Activated T-helper 1 cell treated with anti-CD3 and anti-CD28 coated beads, Interleukin-2, amount 50 U/mL, for 16 hours (primary cell): ENCODE measurements at places on chromosomes 11 and 22.

- DNase-seq = no peak
Observed at GRCh38 chr11:103325686-103326069, 216.5 kb downstream of the DYNC2H1 start.

DNA sequence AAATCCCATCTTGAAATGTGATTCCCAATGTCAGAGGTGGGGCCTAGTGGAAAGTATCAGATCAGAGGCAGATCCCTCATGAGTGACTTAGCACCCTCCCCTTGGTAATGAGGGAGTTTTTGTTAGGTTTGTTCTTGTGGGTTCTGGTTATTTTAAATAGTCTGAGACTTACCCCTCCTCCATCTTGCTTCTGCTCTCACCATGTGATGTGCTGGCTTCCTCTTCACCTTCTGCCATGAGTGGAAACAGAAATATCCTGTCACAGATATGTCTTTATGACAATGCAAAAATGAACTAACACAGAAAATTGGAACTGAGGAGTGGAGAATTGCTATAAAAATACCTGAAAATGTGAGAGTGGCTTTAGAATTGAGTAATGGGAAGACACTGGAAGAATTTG is 33.1 kb downstream of the TMEM225 start:
- DNase-seq = no peak

- no peak for DNase-seq
Observed at GRCh38 chr11:16678466-16679116, 59.9 kb upstream of the C11orf58 start.

- DNase-seq = no peak
Observed at GRCh38 chr22:36350751-36351594, 36.8 kb downstream of the MYH9 start.

DNA sequence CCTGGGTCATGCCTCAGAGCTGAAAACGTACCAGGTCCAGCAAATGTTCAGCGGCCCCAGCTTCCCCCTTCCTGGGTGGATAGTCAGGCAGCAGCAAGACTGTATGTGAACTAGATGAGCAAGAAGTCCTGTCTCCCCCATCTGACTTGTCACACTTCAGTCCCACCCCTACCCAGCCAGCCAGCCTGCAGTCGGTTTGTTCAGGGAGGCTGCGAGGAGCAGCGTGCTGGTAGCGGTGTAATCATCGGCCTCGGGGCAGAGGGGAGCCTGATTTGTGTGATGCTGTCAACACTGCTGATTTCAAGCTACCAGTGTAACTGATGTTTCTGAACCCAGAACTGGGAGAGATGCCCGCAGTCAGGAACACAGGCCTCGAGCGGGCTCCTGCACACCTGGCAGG is 9.6 kb downstream of the TMEM258 start:
- no peak for DNase-seq

GRCh38 chr11:107859459-107860239 is 1.1 kb upstream of the SLC35F2 start:
- no peak for DNase-seq

DNA sequence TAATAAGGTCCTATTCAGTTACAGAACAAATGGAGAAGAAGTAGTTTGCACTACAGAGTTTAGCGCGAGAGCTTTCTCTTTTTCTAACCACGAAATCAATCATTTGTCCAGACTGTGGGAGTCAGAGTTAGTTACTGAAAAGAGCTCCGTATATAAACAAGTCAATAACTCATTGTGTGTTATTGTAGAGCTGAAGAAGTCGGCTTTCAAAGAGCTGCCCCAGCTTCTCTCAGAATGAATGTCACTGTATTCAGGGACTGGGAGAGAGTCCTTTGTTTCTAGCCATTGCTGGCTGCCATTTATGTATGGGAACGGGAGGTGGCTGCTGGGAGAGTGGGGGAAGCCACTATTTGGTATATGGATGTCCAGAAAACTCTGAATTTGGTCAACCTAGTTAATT is 227.8 kb downstream of the DCDC1 start:
- DNase-seq = no peak

- DNase-seq = no peak
Observed at GRCh38 chr11:65698205-65698604, 13.8 kb upstream of the KAT5 start.

DNA sequence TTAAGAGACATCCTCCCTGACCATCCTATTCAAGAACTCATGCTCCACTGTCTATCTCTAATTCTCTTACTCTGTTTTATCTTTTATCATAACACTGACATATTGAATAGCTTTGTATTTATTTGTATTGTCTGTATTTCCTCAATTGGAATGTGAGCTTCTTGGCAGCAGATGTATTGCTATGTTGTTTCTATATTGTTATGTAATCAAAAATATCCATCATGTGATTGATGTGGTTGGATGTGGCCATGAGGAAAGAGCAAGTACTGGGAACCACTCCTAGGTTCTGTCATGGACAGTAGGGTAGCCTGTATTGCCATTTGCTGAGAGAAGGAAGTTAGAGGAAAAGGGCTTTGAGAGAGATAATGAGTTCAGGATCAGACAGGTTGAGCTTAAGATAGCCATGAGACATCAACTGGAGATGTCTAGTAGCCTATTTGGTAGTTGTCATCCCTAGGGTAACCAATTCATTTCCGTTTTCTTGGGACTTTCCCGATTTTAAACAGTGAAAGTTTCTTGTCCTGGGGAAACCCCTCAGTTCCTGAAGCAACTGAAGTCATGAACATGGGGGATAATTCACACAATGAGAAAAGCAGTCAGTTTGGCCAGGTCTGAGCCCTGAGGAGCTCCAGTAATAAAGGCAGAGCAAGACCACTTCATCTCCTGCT is 404.5 kb downstream of the INSC start:
- no peak for DNase-seq

GRCh38 chr22:22235558-22235957 is 9.0 kb upstream of the VPREB1 start:
- DNase-seq = peak; percentile 22

DNA sequence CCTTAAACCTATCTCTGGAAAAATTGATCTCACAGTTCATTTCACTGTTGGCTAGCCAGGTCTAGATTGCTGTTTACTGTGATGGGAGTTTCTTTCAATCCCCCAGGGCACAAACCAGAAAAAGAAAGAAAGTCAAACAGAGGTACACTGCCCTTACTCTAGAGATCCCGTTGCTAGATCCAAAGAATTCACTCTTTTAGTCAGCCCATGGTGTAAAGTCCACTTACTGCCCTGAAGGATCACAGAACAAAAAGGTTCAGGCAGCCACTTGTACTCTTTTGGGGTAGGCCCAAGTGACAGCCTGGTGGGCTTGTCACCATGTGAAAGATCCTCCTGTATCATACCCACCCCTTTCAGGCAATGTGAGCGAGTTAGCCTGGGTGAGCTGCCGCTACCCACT is 162.6 kb upstream of the CCDC179 start:
- DNase-seq = no peak

- no peak for DNase-seq
Observed at GRCh38 chr11:122100037-122100755, 15.8 kb downstream of the BLID start.

DNA sequence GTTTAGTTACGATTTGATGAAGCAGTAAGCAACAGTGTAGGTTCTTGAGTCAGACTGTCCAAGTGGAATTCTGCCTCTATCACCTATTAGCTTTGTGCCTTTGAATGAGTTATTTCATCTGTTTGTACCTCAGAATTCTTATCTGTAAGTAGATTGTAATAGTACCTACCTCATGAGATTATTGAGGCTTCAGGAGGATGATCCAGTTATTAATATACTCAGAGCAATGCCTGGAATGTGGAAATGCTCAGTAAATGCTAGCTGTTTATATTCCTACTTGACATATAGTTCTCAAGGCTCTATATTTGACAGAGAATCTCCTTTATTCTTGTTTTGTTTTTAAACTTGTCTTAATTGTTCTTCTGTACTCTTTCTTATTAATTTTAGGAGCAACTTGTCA is 70.1 kb downstream of the SFI1 start:
- no peak for DNase-seq

DNA sequence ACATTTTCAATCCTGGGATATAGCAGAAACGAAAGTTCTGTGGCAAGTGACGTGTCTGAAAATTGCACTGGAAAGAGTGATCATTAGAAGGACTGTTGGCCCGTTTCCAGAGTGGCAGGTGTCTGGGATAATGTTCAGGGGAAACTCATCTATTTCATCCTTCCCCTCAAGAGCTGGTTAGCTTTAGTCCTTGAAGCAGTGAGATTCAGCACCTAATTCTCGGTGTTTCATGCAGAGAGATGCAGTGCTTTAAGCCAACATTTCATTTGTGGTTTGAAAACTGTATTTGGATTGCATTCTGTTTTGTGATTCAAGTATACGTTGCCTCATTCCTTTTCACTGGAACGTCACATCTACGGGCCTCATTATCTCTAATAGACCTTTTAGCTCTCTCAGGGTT is 205.0 kb upstream of the RAG2 start:
- DNase-seq = no peak

DNA sequence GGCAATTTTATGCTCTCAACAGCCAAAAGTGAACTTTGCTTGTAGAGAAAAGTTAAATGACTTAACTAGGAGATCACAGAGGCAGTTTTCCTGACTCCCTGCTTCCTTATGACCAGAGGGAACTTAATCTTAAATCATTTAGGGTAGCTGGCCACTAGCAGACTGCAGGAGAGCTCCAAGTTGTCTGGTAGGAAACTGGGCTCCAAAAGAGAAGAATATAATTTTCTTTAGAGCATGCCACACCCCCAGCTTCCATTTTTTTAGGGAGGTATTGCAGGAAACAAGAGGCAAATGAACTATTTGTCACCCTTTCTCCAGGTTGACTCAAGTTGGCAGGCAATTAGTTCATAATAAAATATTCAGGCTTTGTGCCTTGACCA is 2.6 kb downstream of the METTL15 start:
- no peak for DNase-seq

GRCh38 chr22:46083383-46084350 is 66.7 kb upstream of the PPARA start:
- no peak for DNase-seq

DNA sequence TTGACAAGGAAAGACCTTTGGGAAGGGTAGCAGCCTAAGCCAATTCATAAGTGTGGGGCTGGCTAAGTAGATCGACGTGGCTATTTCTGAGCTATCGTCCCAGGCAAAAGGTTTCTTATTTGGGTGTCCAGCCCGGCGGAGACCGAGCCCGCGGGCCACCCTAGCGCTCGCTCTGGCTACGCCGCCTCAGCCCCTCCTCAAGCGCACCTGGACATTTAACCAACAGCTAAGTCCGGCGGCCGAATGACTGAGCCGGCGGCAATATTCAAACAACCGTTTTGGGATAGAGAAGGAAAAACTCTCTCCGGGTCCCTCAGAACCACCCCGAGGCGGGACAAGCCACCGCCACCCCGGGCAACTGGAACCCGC is 457 bp downstream of the RNF141 start:
- no peak for DNase-seq

DNA sequence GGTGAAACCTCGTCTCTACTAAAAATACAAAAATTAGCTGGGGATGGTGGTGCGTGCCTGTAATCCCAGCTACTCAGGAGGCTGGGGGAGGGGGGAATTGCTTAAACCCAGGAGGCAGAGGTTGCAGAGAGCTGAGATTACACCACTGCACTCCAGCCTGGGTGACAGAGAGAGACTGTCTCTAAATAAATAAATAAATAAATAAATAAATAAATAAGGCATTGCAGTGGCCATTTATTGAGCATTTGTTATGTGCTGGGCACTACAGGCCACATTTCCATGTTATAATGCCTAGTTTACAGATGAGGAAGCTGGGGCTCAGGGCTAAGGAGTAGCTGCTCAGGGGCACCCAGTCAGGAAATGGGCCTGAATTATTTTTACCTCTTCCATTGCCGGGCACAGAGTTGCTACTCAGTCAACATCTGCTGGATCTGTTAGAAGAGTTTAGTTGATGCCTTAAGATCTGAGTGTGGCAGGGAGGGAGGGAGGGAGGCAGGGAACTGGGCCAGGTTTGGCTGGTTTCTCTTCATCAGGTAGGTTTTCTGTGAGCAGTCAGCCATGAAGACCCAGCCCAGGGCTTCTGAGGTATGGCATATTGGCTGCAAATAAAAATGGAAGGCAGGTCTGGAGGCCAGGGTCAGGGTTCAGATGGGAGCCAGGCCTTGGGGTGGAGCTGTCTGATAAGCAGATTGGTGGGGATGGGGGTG is 5.6 kb downstream of the PVALB start:
- no peak for DNase-seq

GRCh38 chr11:112343368-112344039 is 82.8 kb upstream of the PLET1 start:
- DNase-seq = no peak

- no peak for DNase-seq
Observed at GRCh38 chr11:30878400-30878799, 292.2 kb upstream of the MPPED2 start.

DNA sequence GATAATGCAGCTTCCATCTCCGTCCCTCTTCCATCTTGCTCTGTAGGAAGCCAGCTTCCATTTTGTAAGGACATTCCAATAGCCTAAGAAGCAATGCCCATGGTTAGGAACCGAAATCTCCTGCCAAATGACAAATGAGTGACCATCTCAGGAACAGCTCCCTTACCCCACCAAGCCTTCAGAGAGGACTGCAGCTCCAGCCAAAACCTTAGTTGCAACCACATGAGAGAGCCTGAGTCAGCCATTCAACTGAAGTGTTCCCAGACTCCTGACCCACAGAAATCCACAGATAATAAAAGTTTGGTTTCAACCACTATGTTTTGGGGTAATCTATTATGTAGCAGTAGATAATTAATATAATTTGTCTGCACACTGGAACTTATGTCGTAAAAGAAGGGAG is 51.7 kb upstream of the LDLRAD3 start:
- DNase-seq = no peak

DNA sequence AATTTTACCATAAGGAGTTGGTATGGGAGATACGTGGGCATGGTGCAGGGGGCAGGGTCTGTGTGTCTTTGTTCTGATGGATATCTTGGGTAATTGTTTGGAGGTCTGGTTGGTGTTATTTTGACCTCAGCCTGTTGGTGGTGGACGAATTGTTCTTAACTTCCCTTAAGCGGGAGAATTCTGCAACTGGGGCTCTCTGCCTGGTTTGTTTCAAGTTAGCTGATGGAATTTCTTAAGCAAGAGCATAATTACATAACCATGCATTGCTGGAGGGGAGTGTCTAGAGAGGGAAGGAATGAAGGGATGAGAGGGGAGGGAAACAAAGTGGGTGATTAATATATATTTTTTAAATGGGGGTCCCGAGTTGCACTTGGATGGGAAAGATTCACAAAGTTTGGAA is 908.5 kb upstream of the RAG2 start:
- no peak for DNase-seq

- DNase-seq = no peak
Observed at GRCh38 chr11:82536706-82537105, 197.0 kb downstream of the FAM181B start.

GRCh38 chr11:61593151-61593550 is 12.3 kb upstream of the SYT7 start:
- no peak for DNase-seq
